NCI-H2081 treated with DMSO at 0.1 percent for 48 hours (cell line): ENCODE measurements at places on chromosomes 5 and 9.

GRCh38 chr5:95884511-95884910 lies 62.0 kb upstream of the GLRX start:
- DNase-seq: no peak

- DNase-seq: no peak
Measured at GRCh38 chr9:19378164-19378563, 1.9 kb downstream of the RPS6 start.

DNA sequence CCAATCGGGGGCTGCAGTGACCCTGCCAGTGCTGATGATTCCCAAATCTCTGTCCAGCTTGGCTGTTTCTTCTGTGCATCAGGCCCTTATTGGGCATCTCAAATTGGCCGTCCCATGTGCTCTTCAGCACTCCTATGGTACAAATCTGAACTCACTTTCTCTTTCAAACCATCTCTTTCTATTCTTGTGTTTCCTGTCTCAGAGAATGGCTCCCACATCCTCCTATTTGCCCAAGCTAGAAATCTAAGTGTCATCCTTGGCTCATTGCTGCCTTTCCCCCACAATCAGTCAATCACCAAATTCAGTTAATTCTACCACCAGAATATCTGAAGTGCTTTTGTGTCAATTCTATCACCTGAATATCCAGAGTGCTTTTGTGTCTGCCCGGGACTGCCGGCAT lies 336.6 kb downstream of the CWC27 start:
- no peak for DNase-seq

GRCh38 chr9:133457233-133457632 lies 2.5 kb upstream of the CACFD1 start:
- no peak for DNase-seq

GRCh38 chr5:6723122-6723815 lies 10.0 kb downstream of the TENT4A start:
- no peak for DNase-seq

DNA sequence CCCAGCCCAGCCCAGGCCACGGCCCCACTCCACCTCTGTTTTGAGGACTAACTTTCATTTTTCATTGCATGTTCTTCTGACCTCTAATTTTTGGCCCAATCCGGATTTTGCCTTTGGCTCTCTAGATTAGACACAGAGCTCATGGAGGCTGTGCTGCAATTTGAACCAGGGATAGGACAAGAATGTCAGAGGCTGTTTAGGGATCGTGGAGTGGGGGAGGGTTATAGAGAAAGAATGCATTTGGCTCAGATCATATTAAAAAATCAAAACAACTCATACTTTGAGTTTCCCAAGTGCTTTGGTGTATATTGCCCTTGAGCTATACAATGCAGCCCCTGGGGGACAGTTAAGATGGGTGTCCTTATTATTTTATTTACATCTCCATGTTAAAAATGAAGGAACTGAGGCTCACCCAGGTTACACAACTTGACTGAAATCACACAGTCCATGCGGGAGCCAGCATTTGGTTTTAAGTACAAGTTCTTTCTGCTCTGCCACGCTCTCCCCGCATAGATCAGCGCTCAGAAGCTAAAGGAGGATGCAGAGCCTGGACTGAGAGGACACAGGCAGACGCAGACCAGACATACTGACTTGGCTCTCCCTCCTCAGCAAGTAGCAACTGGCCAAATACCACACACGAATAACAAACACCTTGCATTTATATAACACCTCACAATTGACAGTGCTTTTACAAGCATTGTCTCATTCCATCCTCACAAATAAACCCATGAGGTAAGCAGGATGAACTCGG lies 126.4 kb upstream of the RAI14 start:
- DNase-seq: no peak
